ENCODE measurements at places on chromosomes 2 and 18.

DNA sequence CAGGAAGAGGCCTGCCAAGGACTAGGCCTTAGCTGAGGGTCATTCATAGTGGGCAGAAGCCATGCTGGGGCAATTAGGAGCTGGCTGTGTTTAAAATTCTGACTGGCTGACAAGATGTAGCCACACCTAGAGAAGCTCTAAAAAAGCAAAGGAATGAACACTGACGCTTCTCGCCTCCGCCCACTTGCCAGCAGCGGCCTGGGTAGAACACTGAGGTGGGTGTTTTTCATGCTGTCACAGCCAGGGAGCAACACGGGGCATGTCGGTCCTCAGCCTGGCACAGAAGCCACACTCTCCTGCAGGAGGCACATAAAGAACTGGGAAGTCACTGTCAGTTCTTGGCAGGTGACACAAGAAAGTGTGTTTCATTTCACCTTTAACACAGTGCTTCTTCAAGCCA is 10.4 kb downstream of the CHST10 start:
- DNase-seq: no peak

GRCh38 chr18:32238635-32239268 is 48.9 kb downstream of the MEP1B start:
- no peak for DNase-seq

- DNase-seq: no peak
Observed at GRCh38 chr18:45166836-45167551, 448.3 kb upstream of the SLC14A2 start.

DNA sequence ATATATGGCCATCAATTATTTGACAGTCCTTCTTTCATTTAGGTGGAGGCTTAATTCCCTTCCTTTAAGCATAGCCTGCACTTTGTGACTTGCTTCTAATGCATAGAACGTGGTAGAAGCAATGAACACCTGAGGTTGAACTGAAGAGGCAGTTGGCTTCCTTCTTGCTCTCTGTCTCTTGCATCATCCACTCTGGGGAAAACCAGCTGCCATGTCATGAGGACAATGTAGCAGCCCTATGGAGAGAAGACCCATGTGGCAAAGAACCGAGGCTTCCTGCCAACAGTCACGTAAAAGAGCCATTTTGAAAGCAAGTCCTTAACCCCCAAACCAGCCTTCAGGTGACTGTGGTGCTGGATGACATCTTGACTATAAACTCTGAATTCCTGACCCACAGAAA is 46.8 kb downstream of the ATOH8 start:
- DNase-seq: no peak

- no peak for DNase-seq
Observed at GRCh38 chr2:235045336-235045972, 93.6 kb downstream of the SH3BP4 start.

- no peak for DNase-seq
Observed at GRCh38 chr2:173119944-173120343, 44.3 kb downstream of the MAP3K20 start.

GRCh38 chr2:240459401-240460252 is 24.2 kb downstream of the GPC1 start:
- no peak for DNase-seq

Measured in activated CD4-positive, alpha-beta T cell treated with anti-CD3 and anti-CD28 coated beads, Interleukin-2, amount 50 U/mL, for 24 hours (primary cell).